ENCODE measurements at places on chromosomes 12 and 14.

DNA sequence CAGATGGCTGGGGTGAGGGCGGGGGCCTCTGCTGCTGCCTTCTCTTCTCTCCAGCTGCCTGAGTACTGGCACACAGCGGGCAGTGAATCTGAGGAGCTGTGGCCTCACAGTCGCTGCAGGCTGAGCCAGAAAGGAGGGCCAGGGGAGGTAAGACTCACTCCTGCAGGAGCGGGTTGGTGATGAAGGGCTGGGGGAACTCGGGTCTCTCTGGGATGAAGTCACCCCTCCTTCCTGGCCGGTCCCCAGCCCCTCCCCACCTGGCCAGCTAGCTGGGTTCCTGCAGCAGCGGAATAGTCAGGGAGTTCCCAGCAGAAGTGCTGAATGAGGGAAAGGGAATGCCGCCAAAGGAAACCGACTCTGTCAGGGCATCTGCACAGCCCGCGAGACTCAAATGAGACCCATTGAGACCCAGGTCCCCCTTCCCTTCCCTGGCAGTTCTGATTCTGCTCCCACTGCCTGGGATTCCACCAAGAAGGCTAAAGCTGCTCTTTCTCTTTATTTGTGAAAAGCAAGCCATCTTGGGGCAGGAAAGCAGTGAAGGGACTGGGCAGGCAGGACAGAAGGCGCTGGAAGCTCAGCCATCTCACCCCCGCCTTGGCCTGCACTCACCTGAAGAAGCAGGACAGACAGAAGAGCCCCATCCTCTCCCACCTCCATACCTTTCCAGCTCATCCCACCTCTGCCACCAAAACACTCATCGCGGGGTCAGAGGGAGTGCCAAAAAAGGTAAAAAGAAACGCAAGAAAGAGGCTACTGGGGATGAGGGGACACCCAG lies 5.3 kb downstream of the NGB start:
- DNase-seq: no peak

- no peak for DNase-seq
Observed at GRCh38 chr12:34402899-34403705, 380.8 kb downstream of the ALG10 start.

DNA sequence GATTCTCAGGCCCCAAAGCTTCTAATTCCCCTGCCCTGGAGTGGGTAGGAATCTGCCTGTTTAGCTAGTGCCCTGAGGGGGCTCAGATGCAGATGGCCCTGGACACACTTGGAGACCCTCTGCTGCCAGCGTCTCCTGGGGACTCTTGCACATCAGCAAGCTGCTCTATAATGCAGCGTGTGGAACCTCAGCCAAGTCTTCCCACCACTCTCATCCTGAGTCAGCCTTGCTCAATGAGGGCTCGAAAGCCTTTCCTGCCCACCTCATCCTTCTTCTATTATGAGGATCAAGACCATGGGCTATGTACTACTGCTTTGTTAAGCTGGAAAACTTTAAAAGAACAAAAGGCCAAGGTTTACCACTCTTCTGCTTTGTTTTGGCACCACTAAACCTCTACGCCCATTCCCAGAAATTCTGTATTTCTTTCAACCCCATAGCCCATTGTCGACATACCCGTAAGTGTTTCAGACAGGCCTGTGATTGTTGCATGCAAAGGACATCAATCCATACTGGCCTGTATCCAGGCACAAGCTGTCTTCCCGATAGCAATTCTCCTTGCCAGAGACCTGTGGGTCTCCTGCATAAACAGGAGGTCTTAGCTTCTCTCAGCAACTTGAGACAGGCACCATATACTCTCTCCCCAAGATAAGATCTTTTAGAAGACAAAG lies 246.9 kb downstream of the DPF3 start:
- no peak for DNase-seq

- peak; percentile 33 for DNase-seq
Observed at GRCh38 chr12:95102916-95103671, 29.7 kb upstream of the NR2C1 start.

GRCh38 chr14:81143793-81144192 lies 77.0 kb downstream of the GTF2A1 start:
- no peak for DNase-seq

GRCh38 chr14:71716041-71716772 lies 216.0 kb upstream of the RGS6 start:
- no peak for DNase-seq

- no peak for DNase-seq
Observed at GRCh38 chr12:110379631-110380030, 23.9 kb downstream of the ANAPC7 start.

DNA sequence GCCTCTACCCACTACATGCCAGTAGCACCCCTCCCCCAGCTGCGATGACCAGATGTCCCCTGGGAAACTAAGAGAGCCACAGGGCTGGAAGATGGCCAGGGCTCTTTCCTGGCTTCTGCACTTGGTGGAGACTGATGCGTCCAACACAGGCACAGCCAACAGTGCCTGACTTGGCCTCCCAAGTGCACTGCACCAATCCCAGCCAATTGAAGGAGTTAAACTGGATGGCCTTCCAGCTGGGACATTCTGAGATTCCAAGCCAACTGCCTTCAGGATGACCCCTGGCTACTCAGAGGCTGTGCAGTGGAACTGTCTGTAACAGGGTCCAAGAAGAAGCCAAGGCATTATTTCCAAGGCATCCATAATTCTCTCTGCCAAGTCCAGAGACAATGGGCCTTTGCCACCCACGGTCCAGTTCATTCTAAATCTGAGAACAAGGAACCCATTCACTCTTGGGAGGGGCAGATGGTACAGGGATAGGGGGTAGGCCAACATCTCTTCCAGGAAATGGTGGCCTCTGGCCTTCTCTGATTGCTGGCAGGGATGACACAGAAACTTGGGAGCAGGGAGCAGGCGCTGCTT lies 35.2 kb downstream of the PRIMA1 start:
- DNase-seq: no peak

DNA sequence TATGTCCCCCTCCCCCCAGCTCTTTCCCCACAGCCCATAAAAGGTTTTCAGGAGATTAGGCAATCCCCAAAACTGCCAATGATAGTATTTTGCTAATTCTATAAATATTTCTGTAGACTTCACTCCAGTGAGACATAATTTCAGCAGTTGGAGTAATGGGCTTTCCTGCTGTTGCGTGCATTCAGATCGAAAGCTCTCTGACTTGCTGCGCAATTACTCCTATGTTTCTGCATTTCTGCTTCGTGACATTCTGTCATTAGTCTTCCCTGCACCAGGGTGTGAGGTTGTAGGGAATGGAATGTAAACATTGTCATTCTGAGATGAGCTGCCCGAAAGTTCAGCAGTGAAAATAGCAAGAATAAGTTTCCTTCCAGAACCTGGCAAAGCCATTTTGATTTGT lies 58.2 kb downstream of the SAMD4A start:
- no peak for DNase-seq

DNA sequence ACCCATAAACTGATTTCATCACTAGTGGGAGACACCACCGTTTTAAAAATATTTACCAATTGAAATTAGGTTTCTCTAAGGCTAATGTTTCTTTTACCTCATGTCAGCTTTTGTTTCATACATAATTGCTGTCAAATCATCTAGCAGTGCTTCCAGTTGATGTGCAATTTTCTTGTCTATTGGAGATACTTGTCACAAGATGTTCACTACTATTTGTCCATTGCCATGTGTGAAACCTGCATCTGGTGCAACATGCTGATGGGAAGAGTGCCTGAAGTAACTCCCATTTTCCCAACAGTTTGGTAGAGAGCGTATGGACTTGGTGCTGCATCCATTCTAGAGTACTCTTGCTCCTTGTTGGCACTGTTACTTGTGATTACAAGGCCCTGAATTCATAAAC lies 9.7 kb downstream of the XPOT start:
- DNase-seq: no peak

DNA sequence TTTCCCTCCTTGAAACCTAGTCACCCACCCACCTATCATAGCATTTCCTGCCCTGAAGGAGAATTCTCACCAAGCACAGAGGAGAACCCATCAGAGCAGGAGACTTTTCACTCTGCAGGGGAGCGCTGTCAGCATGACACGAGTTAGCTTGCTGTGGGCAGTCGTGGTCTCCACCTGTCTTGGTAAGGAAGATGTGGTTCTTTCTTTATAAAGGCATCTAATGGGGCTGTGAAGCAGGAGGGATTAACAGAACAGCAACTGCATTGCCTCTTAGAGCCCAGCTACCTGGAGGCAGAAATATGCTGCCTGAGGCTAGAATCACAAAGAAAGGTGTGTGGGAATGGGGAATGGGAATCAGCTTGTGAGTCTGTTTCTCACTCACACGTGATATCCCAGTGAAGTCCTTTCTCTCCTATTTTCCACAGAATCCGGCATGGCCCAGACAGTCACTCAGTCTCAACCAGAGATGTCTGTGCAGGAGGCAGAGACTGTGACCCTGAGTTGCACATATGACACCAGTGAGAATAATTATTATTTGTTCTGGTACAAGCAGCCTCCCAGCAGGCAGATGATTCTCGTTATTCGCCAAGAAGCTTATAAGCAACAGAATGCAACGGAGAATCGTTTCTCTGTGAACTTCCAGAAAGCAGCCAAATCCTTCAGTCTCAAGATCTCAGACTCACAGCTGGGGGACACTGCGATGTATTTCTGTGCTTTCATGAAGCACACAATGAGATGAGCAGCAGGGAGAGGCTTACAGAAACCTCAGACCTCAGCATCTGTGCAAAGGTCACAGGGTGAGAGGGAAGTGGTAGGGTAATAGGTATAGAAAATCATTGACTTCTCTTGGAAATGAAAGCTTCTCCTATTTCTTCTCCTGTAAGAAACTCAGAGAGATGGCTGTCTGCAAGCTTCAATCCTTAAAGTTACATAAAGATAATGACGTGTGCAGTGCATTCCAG lies 316.9 kb downstream of the DAD1 start:
- DNase-seq: no peak

- no peak for DNase-seq
Observed at GRCh38 chr12:95216711-95217376, 423 bp downstream of the FGD6 start.

GRCh38 chr14:57512220-57512619 lies 18.6 kb upstream of the CCDC198 start:
- no peak for DNase-seq

DNA sequence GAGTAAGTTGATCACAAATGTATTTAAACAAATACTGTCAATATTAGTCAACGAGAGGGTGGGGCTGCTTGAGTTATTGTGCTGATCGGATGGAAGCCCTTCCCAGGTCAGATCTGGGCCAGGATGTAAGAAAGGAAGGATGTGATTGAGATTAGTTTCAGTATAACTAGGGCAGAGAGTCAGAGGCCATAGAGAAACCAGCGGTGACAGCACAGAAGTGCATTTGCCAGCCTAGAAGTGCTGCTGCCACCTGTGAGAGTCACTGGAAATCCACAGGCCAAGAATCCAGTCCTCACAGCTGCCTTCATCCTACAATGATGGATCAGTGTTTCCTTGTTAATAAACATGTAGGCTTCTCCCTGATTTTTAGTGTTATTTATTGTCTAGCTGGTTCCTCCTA lies 9.8 kb upstream of the FERMT2 start:
- DNase-seq: no peak

DNA sequence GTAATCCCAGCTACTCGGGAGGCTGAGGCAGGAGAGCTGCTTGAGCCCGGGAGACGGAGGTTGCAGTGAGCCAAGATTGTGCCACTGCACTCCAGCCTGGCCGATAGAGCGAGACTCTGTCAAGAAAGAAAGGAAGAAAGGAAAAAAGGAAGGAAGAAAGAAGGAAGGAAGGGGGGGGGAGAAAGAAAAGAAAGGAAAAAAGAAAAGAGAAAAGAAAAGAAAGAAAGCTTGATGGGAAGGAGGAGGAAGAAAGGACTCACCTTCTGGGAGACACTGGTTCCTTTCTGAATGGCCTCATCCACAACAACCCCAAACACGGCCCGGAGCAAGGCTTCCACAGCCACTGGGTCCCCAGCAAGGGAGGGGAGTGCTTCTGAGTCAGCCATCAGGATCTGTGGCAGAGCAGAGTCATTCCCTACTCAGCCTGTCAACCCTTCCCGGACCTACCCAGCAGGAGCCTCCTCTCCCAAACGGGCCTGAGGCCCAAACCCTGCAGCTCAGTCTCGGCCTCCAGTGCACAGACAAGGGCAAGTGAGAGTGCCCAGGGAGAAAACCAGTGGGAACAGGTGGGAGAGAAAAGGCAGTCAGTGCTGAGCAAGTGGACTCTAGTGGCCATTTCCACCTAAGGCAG lies 7.3 kb upstream of the ZNF740 start:
- DNase-seq: no peak

DNA sequence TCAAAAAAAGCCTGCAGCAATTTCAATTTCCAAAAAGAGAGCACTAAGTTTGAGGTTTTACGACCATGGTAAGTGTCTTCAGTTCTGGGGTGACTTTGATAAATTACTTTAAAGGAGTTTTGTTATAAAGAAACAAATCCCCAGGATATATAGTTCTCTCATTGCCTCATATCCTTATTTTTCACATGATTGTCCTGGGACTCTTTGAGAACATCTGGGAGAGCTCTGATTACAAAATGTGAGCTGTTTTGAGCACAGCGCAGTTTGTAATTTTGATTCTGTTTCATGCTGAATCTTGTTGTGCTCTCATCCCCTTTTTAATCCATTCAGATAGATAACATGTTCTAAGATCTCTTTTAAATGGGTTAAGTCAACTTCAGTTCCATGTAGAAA lies 67.7 kb upstream of the DCN start:
- DNase-seq: no peak

DNA sequence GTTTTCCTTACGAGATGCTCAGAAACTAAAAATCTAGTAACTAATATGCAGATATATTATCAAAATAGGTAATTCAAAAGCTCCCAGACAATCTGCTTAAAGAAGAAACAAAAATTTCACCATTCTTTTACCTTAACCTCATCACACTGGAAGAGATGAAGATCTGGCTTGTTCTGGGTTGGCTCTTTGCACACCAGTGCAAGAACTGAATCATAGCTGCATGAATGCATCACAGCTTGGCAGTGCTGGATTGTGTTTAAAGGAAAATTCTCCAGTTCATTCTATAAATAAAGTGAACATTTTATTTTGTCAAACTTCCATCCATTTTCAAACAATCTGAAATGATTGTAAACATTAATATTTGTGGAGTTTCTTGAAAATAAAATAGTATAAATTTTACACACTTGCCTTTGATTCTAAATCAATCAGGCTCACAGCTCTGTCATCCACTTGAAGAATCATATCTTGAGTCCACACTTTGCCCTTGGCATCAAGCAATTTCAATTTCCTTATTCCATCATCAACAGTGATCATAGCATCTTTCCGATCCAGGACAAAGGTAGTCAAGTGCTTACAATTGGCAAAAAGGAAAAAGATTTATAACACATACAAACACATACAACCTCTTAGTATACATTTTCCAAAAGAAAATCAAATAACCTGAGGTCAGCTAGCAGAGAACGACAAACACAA lies 119.8 kb downstream of the EPS8 start:
- no peak for DNase-seq

GRCh38 chr14:93183596-93184317 lies 940 bp downstream of the MOAP1 start:
- DNase-seq: no peak

DNA sequence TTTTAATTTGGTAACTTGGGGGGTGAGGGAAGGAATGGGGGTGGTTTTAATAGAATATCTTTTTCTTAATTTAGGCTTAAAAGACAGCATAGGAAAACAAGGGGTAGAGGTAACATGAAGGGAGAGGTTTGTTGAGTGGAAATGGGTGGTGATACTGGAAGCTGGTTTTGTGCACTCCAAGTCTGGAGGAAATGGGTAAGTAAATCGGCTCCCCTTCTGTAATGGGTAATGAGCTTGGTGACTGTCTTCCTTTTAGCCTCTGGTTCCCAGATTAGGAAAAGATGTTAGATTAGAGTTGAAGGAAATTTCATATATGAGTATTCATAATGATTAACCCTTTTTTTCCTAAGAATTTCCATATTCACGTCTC lies 122.1 kb downstream of the SRGAP1 start:
- no peak for DNase-seq

Data from GM12892 (cell line).